ENCODE measurements at places on chromosomes 3 and 15.

DNA sequence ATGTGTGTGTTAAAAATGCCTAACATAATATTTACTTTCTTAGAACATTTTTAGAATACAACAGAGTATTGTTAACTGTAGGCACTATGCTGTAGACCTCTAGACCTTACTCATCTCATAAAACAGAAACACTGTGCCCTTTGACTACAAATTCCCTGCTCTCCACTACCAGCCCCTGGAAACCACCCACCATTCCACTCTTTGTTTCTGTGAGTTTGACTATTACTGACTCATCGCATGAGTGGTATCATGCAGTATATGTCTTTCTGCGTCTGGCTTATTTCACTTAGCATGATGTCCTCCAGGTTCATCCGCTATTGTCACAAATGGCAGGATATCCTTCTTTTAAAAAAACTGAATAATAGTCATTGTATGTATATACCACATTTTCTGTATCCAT is 216.7 kb upstream of the CFAP20DC start:
- DNase-seq = peak; percentile 47

DNA sequence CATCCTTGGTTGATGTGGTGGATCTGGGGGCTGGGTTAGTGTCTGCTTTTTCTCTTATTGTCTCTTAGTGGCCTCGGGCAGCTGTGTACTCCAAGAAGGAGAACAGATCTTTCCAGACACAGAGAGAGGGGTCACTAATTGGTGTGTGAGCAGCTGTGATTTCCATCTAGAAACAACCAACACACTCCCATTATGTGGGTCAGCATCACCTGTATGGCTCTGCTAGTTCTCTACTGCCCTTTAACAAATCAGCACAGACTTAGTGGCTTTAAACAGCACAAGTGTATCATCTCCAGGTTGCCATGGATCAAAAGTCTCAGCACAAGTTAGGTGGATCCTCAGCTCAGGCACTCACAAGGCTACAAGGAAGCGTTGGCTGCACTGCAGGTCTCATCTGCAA is 156.8 kb downstream of the LRTM1 start:
- DNase-seq = no peak

DNA sequence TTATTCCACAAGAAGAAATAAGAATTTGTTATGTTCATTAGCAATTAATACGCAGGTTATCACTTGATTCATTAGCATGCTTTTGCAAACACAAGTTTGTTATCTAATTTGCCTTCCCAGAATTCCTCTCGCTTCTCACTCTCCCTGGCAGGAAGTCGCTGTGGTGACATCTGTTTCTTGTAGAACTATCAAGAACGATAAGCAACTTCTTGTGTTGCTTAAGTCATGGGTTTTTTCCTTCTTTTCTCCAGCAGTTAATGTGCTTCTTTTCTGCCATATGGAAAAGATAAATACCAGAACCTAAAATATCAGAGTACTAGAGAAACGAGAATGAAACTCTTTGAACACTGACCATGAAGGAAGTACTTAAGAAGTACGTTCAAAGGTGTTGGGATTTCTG is 99.8 kb upstream of the CHMP2B start:
- DNase-seq = peak; percentile 35

DNA sequence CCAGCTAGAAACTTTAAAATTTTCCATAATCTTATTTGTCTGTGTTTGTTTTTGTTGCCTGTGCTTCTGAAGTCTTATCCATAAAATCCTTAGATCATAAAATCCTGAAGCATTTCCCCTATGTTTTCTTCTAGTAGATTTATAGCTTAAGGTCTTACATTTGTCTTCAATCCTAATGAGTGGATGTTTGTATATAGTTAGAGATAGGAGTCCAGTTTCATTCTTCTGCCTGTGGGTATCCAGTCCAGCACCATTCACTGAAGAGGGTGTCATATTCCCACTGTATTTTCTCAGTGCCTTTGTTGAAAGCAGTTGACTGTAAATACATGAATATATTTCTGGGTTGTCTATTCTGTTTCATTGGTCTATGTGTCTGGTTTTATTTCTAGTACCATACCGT is 44.8 kb upstream of the SPSB4 start:
- no peak for DNase-seq

- peak; percentile 49 for DNase-seq
These were observed 92.9 kb downstream of the UBE3A start for GRCh38 chr15:25345943-25346342.

DNA sequence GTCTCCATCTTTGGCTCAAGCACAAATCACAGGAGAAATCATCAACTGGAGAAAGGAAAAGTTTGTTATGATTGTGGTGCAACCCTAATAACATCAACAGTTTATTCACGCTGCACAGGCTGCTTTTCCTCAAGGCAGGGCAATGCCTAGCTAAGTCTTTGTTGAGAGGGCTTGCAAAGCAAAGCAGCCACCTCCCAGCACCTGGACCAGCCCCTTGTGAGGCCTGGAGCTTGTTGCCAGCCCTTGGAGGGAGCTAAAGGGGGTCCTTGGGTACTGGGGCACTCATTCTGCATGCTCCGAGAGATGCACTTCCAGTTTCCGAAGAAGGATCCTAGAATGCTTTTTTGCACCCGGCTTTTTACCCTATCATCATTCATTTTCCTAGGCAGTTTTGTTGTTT is 288.2 kb downstream of the CLSTN2 start:
- DNase-seq = no peak

DNA sequence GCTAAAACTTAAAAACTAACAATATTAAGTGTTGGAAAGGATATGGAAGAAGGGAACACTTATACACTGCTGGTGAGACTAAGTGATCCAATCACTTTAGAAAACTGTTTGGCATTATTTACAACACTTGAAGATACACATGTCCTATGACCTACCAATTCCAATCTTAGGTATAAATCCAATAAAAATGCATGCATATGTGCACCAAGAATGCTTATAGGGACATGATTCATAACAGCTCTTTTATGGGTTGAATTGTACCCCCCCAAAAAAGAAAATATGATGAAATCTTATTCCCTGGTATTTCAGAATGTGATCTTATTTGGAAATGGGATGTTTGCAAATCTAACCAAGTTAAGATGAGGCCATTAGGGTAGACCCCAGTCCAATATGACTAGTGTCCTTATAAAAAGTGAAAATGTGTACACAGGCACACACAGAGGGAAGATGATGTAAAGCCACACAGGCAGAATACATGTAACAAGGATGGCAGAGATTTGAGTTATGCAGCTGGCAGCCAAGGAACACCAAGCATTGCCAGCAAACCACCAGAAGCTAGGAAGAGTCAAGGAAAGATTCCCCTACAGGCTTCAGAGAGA is 15.3 kb downstream of the CCR8 start:
- no peak for DNase-seq

- no peak for DNase-seq
These were observed 271.1 kb downstream of the DIPK2A start for GRCh38 chr3:144242747-144243146.

DNA sequence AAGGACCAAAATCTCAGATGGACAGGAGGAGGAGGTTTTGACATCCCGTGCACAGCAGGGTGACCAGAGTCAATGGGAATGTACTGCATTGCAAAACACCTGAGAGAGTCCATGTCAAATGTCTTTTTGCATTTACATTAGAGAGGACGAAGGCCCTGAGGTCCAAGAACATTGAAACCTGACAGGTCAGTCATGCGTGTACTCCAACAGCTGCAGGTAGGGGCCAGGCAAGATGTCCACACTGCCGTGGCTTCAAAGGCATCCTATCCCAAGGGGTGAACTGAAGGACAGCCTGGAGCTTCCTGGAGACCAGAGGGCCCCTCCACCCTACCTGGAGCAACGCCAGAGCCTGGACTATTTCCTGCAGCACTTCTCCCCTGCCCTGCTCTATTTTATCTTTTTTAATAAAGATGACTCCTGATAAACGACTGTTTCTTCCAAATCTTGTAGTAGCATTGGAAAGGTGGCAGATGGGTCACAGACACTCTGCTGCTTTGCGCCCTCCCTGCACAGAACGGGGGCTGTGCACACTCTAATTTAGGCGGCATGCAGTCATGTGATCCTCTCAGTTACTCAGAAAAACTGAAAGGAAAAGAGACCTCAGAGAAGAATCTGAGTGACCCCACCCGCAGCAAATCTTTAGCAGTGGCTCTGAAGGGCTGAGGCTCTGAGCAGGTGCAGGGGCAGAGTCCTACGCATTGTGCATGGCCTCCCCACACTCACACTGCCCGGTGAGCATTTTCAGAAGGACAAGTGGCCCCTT is 68.2 kb downstream of the HMCES start:
- DNase-seq = no peak

- DNase-seq = no peak
These were observed 38.9 kb upstream of the RNU6-1 start for GRCh38 chr15:67878712-67879206.

- DNase-seq = no peak
These were observed 25.8 kb upstream of the CSTA start for GRCh38 chr3:122299215-122299614.

DNA sequence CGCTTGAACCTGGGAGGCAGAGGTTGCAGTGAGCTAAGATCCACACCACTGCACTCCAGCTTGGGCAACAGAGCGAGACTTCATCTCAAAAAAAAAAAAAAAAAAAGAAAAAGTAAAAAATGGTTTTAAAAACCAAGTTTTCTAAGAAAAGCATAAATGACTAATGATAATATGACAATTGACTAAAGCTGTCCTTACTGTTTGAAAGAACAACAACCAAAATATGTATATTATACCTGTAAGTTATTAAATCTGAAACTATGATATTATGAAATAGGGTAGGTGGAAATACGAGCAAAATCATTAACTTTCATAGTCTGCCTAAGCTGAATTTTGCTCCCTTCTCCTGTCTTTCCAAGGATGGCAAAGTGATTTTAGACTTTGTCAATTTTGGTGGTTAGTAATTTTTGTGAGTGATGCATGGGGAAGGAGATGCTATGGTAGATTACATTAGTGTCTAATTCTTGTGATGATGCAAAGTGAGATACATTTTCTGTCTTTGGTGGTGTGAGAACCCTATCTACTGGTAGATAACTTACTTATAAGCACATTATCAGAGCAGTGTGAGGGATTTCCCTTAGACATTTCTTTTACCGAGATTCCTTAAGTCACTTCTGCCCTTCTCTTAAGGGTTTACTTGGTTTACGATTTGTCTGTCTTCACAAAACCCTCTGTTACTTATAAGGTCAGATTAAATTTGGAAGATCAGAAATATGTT is 10.6 kb upstream of the CHD2 start:
- peak; percentile 18 for DNase-seq

DNA sequence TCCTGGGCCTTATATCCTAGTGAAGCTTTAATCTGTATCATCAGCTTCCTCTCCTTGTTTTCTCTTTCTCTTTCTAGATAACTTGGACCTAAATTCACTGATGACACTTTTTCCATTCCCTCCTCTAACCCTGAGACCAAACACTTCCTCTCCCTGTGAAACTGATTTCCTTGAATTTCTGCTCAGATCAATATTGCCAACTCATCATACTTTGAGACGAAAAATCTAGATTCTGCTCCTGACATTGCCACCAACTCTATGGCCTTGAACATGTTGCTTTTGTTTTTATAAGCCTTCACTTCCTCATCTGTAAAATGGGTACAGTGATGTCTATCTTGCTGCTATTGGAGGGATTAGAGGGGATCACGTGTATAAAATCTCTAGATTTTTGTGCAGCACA is 42.7 kb upstream of the RASGRF1 start:
- no peak for DNase-seq

DNA sequence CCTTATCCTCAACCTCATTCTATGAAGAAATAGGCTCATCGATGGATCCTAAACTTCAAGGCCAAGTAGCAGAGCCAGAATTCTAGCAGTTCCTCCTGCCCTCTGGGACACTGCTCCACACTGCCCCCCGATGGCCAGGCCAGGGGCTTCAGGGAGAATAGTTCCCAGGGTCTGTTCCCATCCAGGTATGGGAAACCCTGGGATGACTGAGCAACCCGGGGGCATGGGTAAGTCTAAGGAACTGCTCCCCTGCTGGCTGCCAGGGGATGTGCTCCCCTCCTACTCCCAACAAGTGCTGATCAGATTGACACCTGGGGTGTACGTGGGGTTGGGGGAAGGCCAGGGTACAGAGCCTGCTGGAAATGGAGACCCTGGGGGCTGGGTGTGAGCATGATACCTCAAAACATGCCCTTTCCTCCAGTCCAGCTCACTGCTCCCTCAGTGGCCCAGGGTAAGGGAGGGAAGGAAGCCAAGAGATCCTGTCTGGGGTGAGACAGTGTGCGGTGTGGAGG is 7.6 kb downstream of the ULK3 start:
- DNase-seq = peak; percentile 52

GRCh38 chr3:176275113-176275512 is 922.2 kb downstream of the TBL1XR1 start:
- DNase-seq = no peak

DNA sequence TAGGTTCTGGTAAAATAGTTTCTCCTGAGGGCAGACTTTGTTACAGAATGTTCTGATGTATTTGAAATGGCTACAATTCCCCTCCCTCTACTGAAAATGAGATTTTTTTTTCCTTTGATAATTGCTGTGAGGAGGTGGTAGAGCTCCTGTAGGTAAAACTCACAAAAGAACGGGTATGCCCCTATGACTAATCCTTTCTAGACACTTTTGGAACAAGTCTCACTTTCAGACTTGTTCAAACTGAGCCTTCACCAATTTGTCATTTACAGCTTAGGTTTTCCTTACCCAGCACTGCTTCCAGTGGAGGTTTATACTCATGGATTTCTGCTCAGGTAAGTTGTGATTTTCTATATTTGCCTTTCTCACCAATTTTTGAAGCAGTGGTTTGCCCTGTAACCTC is 115.6 kb downstream of the NLGN1 start:
- no peak for DNase-seq

DNA sequence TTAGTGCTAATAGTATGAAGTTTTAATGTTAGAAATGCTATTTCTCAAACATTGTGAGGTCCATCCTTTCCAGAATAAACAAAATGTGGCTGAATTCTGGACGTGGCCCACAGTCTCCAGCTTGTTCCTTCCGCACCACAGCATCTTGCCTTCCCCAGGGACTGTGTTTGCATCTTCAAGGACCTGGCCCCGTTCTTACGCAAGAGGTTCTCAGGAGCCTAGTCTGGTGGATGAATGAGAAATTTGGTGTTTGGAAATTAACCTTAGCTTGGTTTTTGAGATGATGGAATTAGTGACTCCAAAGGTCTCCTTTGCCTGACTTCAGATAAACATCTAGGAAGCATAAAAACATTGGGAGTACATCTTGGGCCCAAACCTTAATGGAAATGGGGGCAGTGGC is 18.1 kb downstream of the SYNPR start:
- no peak for DNase-seq
